ENCODE measurements at places on chromosomes 11 and 22. TPM values are rescaled to one million over a fixed set of nuclear protein-coding genes. Genes with fewer than 3 reads are reported as not detected.

DNA sequence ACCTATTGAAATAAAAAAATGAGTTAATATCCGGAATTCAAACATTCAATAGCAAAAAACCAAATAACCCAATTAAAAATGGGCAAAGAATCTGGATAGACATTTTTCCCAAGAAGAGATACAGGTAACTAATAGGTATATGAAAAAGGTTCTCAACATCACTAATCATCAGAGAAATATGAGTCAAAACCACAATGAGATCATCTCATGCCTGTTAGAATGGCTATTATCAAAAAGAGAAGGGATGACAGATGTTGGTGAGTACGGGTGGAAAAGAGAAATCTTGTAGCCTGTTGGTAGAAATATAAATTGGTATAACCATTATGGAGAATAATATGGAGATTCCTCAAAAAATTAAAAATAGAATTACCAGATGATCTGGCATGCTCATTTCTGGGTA is 26.9 kb upstream of the OR6M1 start:
- H3K27ac ChIP-seq, result no peak overlapping the region
- no peak for DNase-seq
- H3K27me3 ChIP-seq, result no peaks in the 10 kb centered on the region
- H3K4me1 ChIP-seq, result no peaks in the 10 kb centered on the region
- no peaks in the 10 kb centered on the region for H3K36me3 ChIP-seq
- no peak overlapping the region for H3K4me3 ChIP-seq

DNA sequence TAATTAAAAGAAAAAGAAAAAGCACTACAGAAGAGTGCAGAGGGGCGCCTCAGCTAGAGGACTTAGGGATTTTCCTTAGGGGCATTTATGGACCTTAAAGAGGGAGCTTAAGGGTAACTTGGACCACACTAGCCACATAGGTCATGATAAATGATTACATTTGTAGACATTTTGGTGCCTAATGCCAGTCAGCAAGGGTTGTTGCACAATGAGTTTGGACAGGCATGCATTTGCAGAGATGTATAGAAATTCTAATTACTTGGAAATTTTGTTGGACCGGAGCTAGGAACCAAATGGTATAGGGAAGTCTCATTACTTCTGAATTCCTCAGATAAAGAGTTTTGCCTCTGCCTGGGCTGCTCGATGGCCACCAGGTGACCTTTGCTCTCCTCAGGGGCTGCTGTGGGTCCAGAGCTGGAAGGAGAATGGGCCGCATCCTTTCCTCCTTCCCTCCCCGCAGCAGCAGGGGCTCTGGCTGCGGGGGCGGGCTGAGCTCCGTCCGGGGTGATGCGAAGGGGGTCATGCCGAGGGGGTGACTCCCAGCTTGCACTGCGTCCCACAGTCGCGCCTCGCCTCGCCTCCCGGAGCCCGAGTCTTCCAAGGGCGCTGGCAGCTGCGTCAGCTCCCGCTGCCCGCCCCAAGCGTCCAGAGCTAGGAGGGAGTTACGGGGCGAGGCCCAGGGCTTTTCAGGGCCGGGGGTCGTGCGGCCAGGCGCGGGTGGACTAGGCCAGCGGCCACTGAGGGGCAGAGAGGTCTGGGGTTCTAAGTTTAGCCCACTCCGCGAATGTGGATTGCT is 20.3 kb upstream of the MALAT1 start:
- peak; percentile 76 for DNase-seq
- H3K4me3 ChIP-seq, result no peak overlapping the region
- no peaks in the 10 kb centered on the region for H3K36me3 ChIP-seq
- peaks cover 4% of the 10 kb centered on the region for H3K4me1 ChIP-seq

DNA sequence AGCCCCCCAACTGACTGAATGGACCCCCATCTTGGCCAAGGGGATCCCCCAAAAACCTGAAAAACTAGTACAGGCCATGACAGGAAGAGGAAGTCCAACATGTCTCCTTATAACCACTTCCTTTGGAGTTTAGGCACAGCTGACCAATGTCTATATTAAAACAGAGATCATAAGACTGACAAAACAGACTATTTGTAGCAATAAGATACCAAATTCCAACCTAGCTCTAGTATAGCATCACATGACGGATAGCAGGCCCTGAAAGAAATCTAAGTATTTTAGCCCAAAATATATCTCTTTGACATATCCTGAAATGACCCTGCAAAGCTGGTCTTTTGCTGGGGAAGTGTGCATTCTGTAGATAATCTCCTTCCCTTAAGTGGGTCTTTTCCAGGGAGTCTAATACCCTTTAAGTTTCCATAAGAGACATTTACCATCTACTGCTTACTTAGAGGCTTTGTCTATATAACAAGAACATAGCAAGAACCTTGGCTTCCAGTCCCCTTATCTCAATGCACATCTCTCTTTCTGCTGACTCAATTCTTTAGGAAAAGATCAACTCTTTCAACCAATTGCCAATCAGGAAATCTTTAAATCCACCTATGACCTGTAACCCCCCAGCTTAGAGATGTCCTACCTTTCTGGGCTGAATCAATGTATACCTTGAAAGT is 34.9 kb upstream of the ACER3 start:
- no peak for DNase-seq
- H3K4me3 ChIP-seq, result no peak overlapping the region
- H3K36me3 ChIP-seq, result no peaks in the 10 kb centered on the region

- no peak overlapping the region for H3K27ac ChIP-seq
- no peaks in the 10 kb centered on the region for H3K36me3 ChIP-seq
- H3K4me3 ChIP-seq, result peak overlapping the region; percentile 54
- no peaks in the 10 kb centered on the region for H3K4me1 ChIP-seq
Measured at GRCh38 chr11:110053848-110054414, 39.3 kb upstream of the ZC3H12C start.

DNA sequence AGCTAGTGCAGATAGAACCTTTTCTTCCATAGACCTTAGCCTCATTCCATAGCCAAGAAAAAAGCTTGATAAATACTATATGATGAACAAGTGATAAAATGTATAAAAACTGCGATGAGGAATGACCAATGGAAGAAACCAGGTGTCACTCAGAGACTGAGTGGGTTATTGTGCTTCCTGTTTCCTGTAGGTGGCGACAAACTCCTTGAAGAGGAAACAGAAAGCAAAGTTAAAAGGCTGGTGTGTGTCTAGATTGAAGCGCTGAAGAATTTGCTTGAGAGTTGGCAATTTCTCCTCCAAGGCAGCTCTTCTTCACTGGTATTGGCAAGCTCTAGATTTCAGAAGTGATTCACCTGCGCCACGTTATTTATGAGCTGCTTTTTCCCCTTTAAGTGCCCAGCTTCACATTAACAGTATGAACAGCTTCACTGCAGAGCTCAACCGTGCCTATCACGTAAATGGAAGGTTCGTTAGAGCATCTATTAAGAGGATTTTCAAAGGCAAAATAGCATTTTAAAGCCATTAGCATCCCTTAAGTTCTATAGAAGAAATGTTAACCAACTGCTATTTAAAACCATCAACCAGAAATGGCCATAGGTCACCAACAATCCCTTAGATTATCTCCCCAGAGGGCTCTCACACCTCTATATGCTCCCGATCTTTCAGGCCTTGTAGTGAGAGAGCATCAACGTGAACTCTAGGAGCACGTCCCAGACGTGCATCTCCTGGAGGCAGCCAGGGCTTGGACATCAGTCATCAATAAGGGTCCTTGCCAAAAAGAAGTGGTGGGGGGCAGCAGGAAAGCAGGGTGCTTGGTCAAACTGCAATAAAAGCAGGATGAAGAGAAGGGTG is 179.4 kb downstream of the CADM1 start:
- H3K4me1 ChIP-seq, result no peaks in the 10 kb centered on the region
- no peak overlapping the region for H3K27ac ChIP-seq
- H3K27me3 ChIP-seq, result no peaks in the 10 kb centered on the region
- peak; percentile 56 for DNase-seq

DNA sequence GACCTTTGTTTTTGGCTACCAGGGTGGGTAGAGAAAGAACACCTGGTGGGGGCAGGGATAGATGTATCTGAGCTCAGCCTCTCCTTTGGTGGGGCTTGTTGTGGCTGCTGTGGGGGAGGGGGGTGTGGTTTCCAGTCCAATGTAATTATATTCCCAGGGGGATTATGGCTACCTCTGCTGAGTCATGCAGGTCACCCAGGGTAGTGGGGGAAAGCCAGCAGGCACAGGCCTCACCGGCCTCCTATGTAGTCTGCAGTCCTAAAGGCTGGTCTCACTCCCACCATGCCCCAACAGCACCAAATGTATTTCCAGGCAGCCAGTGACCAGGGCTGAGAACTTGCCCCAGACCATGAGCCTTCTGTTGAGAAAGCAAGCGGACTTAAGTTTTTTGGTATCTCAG is 119.6 kb downstream of the DYNC2H1 start:
- no peak overlapping the region for H3K4me3 ChIP-seq
- peaks cover 5% of the 10 kb centered on the region for H3K4me1 ChIP-seq
- peaks cover 3% of the 10 kb centered on the region for H3K36me3 ChIP-seq

- H3K4me1 ChIP-seq, result no peaks in the 10 kb centered on the region
- H3K27me3 ChIP-seq, result peaks cover 9% of the 10 kb centered on the region
- no peak overlapping the region for H3K27ac ChIP-seq
- H3K36me3 ChIP-seq, result no peaks in the 10 kb centered on the region
- DNase-seq, result peak; percentile 80
Measured at GRCh38 chr11:73343076-73343873, 32.9 kb upstream of the RELT start.

- H3K4me3 ChIP-seq, result no peak overlapping the region
- H3K4me1 ChIP-seq, result peaks cover 11% of the 10 kb centered on the region
- H3K27ac ChIP-seq, result no peak overlapping the region
- H3K36me3 ChIP-seq, result peaks cover 35% of the 10 kb centered on the region
- peak; percentile 36 for DNase-seq
Measured at GRCh38 chr11:71502026-71502425, 25.0 kb upstream of the KRTAP5-7 start.

- no peaks in the 10 kb centered on the region for H3K27me3 ChIP-seq
- no peaks in the 10 kb centered on the region for H3K36me3 ChIP-seq
- H3K4me1 ChIP-seq, result peaks cover 2% of the 10 kb centered on the region
Measured at GRCh38 chr11:16976379-16976778, 37.8 kb downstream of the PLEKHA7 start.

DNA sequence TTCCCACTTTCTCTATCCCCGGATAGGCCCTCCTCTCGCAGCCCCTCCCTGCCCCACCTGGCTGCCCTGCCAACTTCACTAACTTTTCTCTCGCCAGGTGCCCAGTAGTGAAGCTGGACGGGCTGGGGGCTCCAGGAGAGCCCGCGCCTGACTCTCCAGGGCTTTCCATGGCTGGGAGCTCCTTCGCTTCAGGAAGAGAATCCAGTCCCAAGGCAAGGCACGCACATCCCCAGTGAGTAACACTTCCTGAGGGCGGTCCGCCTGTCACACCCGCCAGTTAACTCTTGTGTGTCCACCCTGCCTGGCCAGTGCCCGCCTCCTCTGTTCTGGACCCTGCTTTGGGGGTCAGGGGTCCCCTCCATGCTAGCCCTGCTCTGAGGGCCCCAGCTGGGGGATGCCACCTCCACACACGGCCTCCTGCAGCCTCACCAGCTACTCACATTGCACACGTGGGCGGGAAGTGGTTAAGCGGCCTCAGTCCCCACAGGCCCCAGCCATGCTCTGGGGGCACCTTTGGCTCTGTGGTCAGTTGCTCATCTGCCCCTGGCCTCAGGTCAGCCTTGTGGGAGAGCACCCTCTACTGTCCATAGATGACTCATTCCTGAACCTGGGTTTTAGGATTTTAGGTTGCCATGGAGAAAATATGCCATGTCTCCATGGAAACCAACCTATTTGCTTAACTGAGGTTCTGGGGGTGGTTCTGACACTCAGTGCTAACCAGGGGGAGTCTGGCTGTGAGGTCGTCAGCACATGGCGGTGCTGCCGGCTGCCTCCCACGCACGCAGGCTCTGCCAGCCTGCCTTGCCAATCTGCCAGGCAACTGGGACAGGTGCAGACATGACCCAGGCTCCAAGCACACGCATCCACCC is at the start of gene RIN1:
TSS of gene RIN1 (minus strand) at position 201 of the 869 bp plus-strand sequence. CDS start at position 169, 32 bp downstream.
- peaks cover 13% of the 10 kb centered on the region for H3K4me1 ChIP-seq
- peak within 1 kb of the TSS; percentile 56 for H3K4me3 ChIP-seq
- H3K27ac ChIP-seq, result peak within 1 kb of the TSS; percentile 50
- no peaks in the 10 kb centered on the region for H3K27me3 ChIP-seq
- H3K36me3 ChIP-seq, result peaks cover 26% of the 10 kb centered on the region

DNA sequence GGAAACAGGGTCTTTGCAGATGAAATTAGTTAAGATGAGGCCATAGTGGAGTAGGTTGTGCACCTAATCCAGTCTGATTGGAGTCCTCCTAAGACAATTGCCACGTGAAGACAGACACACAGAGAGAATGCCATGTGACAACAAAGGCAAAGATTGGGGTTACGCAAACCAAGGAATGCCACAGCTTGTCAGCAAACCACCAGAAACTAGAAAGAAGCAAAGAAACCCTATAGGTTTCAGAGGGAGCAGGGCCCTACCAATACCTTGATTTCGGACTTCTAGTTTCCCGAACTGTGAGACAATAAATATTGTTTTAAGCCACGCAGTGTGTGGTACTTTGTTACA is 8.2 kb upstream of the LAYN start:
- DNase-seq, result no peak
- peaks cover 30% of the 10 kb centered on the region for H3K27me3 ChIP-seq
- no peak overlapping the region for H3K4me3 ChIP-seq
- no peak overlapping the region for H3K27ac ChIP-seq
- H3K4me1 ChIP-seq, result no peaks in the 10 kb centered on the region

DNA sequence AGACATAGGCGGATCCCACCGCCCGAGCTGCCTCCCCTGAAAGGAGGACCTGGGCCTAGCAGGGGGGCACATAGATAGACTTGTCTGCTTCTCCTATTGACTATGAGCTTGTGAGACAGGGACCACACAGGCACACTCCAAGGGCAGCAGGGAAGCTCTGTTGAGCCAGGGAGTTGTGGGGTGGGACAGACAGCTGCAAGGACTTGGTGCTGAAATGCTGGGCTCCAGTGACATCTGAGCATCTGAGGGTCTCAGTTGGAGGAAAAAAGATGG is 53.4 kb upstream of the ANO1 start:
- no peaks in the 10 kb centered on the region for H3K27me3 ChIP-seq
- H3K36me3 ChIP-seq, result no peaks in the 10 kb centered on the region
- H3K27ac ChIP-seq, result no peak overlapping the region

- H3K27ac ChIP-seq, result no peak overlapping the region
- H3K4me1 ChIP-seq, result no peaks in the 10 kb centered on the region
- H3K27me3 ChIP-seq, result no peaks in the 10 kb centered on the region
- no peaks in the 10 kb centered on the region for H3K36me3 ChIP-seq
- DNase-seq, result peak; percentile 93
Measured at GRCh38 chr11:68297812-68298658, 14.4 kb upstream of the LRP5 start.

- peak overlapping the region; percentile 28 for H3K4me3 ChIP-seq
- H3K36me3 ChIP-seq, result no peaks in the 10 kb centered on the region
- DNase-seq, result no peak
- H3K4me1 ChIP-seq, result peaks cover 14% of the 10 kb centered on the region
- peak overlapping the region; percentile 97 for H3K27ac ChIP-seq
- H3K27me3 ChIP-seq, result no peaks in the 10 kb centered on the region
Measured at GRCh38 chr11:110131386-110132123, 38.4 kb downstream of the ZC3H12C start.

The SERHL2 gene
- 18.9 TPM for total RNA-seq

The PLAAT3 gene
- total RNA-seq, result 37.3 TPM

The SCARF2 gene
- 11.9 TPM for total RNA-seq

The KIRREL3 gene
- total RNA-seq, result 1.1 TPM

The RFPL1 gene
- not detected for total RNA-seq

The FREY1 gene
- not detected for total RNA-seq

The MRGPRE gene
- total RNA-seq, result not detected

The OR2AG1 gene
- not detected for total RNA-seq

The TESMIN gene
- total RNA-seq, result 53.7 TPM

The MYRF gene
- total RNA-seq, result 61.7 TPM

The KIF18A gene
- total RNA-seq, result 17.7 TPM
